ENCODE measurements at places on chromosomes 16 and 17.

- DNase-seq, result no peak
These were observed 121.1 kb downstream of the AIPL1 start for GRCh38 chr17:6313835-6314234.

DNA sequence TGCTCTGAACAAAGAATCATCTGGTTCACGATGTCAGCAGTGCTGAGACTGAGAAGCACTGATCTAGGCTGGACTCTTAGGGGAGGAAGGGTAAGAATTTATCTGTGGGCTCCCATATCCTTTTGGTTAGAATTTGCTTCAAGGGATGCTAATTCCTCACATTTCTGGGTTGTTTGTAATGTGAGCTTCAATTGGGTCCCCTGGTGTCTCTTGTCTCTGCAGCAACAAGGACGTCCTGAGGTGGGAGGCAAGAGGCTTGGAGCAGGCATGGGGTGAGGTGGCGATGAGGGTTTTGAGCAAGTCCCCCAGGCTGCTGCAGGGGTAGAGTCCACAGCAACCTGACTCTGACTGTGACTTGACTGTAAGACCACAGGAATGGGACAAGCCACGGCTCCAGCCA is 213.8 kb upstream of the NLRP1 start:
- DNase-seq, result no peak

GRCh38 chr16:22672830-22673210 is 141.1 kb upstream of the HS3ST2 start:
- DNase-seq, result no peak

- peak; percentile 41 for DNase-seq
These were observed 48.5 kb downstream of the RAI1 start for GRCh38 chr17:17729620-17730249.

- no peak for DNase-seq
These were observed 166.4 kb downstream of the MAF start for GRCh38 chr16:79434092-79434491.

GRCh38 chr17:67571478-67571877 is 146.3 kb upstream of the NOL11 start:
- no peak for DNase-seq

GRCh38 chr17:17551361-17551760 is 40.1 kb downstream of the PEMT start:
- no peak for DNase-seq

DNA sequence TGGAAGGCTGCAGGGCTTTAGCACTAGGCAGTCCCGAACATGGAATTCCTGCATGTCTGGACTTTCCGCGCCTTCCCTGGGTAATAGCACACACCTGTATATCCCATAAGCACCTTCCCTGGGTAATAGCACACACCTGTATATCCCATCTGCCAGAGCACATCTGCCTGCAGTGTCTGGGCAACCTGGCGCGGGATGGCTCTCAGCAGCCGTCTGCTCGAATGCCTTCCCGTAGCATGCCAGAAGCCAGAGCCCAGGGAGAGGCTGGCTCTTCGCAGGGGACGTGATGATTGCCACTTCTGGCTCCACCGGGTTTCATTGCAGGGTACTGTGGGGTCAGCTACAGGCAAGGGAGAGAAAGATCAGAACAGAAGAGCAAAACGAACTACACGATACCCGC is 21.3 kb downstream of the MBTPS1 start:
- DNase-seq, result no peak

- DNase-seq, result no peak
These were observed 14.2 kb downstream of the ATP6V0A1 start for GRCh38 chr17:42472709-42473521.

- DNase-seq, result no peak
These were observed 246.2 kb downstream of the KATNIP start for GRCh38 chr16:27795992-27796614.

- no peak for DNase-seq
These were observed 229.9 kb upstream of the SDK2 start for GRCh38 chr17:73874008-73874720.

DNA sequence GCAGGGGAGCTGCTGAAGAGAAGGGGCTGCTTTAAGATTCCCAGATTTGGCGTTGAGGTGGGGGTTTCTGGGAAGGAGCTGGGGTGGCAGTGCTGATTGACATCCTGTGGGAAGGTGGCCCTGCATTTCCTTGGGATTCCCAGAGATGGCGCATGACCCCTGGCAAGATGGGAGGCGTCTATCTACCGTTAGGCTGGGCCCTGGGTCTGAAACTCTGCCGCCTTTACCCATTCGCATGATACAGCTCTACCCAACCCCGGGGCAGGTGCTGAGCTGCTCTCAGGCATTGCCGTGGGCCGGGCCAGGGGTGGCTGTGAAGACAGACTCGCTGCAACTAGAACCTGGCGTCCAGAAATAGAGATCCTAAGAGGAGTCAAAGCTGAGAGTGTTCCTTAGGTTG is 9.9 kb upstream of the MVD start:
- DNase-seq, result no peak

DNA sequence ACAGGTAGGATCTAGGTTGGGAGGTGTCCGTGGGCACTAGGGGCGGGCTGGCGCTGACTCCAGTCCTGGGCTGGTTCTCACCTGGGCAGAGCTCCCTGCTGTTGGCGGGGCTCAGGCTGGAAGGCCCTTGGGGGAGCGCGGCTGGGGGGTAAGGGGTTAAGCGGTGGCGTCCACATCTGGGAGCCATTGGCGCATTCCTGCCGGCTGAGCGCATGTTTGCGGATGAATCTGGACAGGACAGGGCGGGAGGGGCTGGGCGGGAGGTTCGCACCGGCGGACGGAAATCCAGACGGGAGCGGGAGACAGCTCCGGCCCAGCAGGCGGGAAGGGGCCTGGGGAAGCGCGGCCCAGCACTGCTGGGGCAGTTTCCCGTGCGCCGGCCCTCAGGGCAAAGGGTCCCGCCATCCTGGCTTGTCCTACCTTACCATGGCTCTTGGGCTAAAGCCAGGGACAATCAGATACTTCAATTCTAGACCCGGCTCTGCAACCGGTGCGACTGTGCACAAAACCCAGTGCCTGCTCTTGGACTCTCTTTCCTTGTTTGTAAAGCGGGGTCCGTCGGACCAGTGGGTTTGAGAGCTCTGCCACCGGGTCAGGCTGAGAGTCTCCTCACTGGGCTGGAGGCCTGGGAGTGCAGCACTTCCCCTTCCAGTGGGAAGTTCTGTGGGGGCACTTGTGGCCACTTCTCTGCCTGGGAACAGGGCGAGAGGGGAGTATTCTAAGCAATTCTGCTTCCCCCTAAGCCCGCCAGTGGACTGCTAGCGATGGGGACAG is 7.8 kb downstream of the RARA start:
- DNase-seq, result no peak

Measured in activated CD4-positive, CD25-positive, alpha-beta regulatory T cell treated with anti-CD3 and anti-CD28 coated beads, Interleukin-2, amount 50 U/mL, for 72 hours (primary cell).